T-cell (primary cell): ENCODE measurements at places on chromosomes 7 and 10. TPM values are rescaled to one million over a fixed set of nuclear protein-coding genes. Genes with fewer than 3 reads are reported as not detected.

GRCh38 chr10:17028798-17029197 is 100.8 kb downstream of the CUBN start:
- DNase-seq, result no peak

Gene STEAP1B
- 0.28 TPM for total RNA-seq

- no peak for DNase-seq
These were observed 151.9 kb upstream of the ITGB1 start for GRCh38 chr10:33109788-33110469.

DNA sequence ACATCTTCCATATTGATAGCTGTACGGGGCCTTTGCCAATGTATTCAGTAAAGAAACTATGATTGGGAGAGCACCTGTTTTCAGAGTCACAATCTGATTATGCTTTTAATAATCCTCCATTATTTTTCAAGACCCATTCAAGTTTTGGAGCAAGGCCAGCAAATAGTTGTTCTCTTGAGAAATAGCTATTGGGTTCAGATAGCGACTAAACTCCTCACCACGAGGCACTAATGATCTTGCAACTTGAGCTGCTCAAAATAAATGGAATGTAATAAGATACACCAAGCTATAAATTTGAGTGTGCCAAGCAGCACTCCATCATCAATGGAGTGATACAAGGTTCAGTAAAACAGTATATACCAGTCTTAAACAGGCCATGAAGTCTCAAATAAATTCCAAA is 7.4 kb upstream of the MALRD1 start:
- DNase-seq, result no peak

Gene EVX1
- total RNA-seq, result not detected

GRCh38 chr10:131860806-131861440 is 39.9 kb upstream of the PPP2R2D start:
- DNase-seq, result no peak

DNA sequence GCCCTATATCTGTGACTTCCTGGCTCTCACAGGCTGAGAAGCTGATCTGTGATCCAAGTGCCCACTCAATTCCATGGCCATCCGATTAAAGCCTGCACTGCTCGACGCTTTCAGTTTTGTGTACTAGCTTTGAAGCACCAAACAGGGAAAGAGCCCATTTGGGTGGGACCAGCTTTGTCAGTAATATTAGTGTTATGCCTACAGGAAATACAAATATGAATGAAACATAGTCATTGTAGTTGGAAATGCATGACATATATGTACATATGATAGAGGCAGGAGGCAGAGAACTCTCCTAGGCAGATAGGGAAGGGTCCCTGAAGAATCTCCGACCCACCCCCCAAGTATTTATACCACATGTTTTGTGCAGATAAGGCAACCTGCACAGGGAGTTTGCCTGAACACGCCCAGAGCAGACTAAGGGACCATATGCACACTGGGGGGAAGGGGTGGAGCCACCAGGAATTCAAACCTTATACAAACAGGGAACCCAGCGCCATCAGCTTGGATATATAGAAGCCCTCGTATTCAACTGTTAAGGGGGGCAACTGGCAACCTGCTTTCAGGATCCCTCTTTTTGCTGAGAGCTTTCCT is 653.2 kb downstream of the PARD3 start:
- no peak for DNase-seq

Gene CDCA7L
- total RNA-seq, result 20.6 TPM

GRCh38 chr10:132392184-132392800 is 4.7 kb upstream of the PWWP2B start:
- DNase-seq, result no peak

DNA sequence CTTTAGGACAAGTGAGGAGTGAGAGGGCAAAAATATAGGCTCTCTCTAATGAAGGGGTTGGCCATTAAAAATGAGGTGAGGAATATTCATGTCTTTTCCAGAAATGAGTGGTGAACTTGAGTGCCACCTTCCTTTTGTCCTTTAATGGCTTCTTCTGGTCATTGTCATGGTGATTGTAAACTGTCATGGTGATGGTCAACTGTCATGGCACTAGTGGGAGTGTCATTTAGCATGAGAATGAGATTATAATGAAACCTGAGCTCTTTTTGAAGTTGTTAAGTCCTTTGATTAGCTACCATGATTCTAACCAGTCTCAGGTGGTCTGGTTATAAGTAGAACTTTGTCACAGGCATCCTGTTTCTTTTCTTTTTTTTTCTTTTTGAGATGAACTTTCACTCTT is 524.4 kb downstream of the NEBL start:
- no peak for DNase-seq

Gene HMX2
- not detected for total RNA-seq

DNA sequence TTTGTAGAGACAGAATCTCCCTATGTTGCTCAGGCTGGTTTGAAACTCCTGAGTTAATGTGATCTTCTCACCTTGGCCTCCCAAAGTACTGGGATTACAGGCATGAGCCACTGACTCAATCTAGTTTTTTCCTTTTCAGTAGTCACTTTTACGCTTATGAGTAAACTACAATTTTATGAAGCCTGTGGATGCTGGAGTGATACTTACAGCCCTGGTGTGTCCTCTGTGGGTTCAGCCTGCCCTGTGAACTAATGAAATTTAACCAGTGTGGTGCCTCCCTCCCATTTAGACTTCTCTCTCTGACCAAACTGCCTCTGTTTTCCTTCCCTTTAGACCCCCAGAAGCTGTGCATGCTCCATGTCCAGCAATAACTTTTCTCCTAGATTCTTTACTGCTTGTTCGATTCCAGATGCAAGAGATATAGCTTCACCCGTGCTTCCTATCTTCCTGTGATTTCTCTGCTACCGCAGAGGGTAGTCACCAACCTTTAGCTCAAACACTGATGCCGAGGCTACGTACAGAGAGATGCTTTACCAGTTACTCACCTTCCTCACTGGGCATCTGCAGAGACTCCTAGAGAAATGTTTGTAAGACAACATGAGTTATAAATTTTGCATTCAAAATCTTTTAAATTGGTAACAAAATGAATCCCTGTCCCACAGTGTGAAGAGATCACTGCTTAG is 90.8 kb downstream of the KIAA1217 start:
- no peak for DNase-seq

DNA sequence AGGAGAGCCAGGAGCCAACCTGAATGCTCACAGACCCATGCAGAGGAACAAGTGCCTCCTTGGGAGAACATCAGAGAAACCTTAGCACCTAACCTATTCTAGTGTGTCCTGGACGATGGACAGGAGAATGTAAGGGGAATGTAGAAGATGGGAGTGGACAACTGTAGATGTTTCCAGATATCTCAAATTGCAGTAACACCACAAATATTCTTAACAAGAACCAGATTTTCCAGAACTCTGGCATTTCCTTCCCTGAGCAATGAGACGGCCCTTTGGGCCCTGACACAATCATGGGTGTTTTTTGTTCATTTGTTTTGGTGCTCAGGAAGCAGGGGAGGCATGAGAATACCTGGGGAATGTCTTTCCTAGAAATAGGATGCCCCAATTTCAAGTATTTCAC is 196.1 kb upstream of the PRSS1 start:
- DNase-seq, result no peak

Gene NUTM2D
- 4.1 TPM for total RNA-seq

DNA sequence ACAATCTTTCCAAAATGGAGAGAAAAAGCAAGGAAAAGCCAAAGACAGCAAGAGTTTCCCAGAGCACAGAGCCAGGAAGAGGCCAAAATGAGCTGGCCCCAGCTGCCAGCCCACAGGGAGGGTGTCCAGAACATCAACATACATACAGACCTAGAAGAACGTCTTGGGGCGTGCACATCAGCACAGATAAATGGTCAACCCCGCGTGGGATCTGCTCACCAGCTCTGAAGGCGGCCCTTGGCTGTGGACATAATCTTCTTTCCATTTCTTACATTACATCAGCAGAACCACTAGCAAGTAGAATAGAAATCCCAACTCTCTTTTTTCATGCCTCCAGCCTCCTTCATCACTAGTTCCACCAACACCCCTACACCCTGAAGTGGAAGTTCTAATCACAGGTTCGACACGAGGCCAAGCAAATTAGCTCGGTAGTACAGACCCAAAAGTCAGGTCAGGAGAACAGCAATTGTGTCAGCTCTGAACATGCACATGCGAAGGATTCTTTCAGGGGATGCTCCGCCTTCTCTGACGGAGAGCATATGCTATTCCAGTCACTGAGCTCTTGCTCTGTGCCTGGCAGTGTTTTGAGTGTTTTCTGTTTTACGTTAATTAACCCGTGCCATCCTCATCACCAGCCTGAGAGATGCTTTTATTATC is 16.4 kb downstream of the SH3PXD2A start:
- DNase-seq, result no peak

- no peak for DNase-seq
These were observed 19.1 kb upstream of the GJD4 start for GRCh38 chr10:35585903-35586535.

- no peak for DNase-seq
These were observed 247.3 kb upstream of the HPS1 start for GRCh38 chr10:98694014-98694413.

DNA sequence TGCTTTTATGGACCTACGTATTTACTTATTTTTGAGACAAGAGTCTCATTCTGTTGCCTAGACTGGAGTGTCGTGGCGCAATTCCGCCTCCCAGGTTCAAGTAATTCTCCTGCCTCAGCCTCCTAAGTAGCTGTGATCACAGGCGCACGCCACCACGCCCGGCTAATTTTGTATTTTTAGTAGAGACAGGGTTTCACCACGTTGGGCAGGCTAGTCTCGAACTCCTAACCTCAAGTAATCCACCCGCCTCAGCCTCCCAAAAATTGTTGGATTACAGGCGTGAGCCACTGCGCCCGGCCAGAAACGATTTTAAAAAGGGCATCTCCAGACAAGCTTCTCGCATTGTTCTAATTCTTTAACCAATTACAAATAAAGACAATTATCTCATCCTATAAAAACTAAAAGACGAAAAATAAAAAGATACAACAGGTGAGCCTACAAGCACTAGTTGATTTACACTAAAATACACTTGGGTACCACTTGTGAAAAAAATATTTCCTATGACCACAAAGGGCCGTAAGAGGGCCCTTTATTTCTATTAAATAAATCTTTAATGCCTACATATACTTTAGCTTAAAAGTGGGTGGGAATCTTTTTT is 2.4 kb downstream of the TRA2A start:
- no peak for DNase-seq

- no peak for DNase-seq
These were observed 4.1 kb downstream of the AGMO start for GRCh38 chr7:15557686-15558085.

- no peak for DNase-seq
These were observed 114.4 kb upstream of the CDK1 start for GRCh38 chr10:60663850-60664249.

- peak; percentile 51 for DNase-seq
These were observed 25.3 kb downstream of the GARIN1A start for GRCh38 chr7:128697302-128697905.

Gene HMX3
- 0.33 TPM for total RNA-seq

Gene MSMB
- total RNA-seq, result not detected

GRCh38 chr10:12048547-12048946 is 5.9 kb upstream of the UPF2 start:
- no peak for DNase-seq
